ENCODE measurements at places on chromosomes 5 and 9.
A peak's percentile ranks its signal among the peaks of the same experiment; 100 is the strongest.

- DNase-seq: no peak
These were observed 98.4 kb downstream of the NLN start for GRCh38 chr5:65820373-65820772.

GRCh38 chr5:91690921-91691320 lies 307.8 kb upstream of the ARRDC3 start:
- no peak for DNase-seq

DNA sequence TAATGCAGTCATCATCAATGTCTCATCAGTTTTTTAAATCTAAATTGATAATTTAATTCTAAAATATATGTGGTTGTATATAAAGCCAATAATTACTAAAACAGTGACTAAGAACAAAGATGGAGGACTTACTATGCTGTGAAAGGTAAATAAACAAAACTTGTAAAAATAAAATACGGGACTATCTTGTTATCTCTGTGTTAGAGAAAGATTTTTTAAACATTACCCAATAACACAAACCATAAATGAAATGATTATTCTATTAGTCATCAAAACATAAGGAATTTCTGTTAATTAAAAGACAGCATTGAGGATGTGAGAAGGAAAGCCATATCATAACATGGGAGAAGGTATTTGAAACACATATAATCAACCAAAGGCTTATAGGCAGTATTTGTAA lies 226.2 kb upstream of the SMC2 start:
- DNase-seq: no peak

DNA sequence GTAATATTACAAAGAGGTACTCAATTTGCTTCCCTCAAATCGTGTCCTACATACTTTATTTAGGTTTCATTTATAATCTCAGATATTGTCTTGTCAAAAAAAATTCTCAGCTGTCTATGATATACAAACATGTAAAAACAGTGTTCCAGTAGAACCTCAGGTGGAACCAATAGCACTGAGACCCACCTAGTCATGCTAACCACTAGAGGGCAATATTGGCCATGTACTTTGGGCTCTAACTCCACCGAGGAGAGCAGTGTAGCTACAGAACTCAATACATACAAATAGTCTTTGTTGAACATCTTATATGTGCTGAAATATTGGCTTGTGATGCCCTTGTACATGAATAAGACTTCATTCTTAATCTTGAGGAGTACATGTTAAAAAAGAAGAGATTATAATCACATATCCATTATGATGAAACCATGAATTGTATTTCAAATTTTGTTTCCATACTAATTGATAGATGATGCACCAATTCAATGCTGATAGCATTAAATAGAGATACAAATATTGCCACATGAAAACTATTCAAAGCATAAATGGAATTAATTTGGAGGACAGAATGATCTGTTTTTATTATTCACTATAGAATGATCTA lies 71.2 kb upstream of the CNTLN start:
- DNase-seq: peak; percentile 29

GRCh38 chr9:120935383-120935857 lies 8.8 kb upstream of the TRAF1 start:
- DNase-seq: peak; percentile 97
